T-helper 2 cell (primary cell): ENCODE measurements at places on chromosomes 5 and 9.

DNA sequence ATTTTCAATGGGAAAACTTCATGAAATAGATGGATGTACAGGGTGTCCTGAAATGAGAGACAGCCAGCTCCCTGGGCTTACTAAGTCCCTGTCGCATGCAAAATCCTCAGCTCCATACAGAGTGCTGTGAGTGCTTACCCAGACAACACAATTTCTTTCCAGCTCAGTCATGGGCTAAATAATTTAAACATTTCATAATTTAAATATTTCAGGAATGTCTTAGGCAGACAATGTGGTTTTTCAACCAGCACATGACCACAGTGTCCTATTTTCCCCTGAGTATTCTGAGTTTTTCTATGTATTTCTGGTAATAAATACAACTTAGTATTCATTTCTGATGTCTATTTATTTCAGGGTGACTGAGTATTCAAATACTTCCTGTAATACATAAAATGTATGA is 188.5 kb upstream of the SNX2 start:
- DNase-seq, result no peak

DNA sequence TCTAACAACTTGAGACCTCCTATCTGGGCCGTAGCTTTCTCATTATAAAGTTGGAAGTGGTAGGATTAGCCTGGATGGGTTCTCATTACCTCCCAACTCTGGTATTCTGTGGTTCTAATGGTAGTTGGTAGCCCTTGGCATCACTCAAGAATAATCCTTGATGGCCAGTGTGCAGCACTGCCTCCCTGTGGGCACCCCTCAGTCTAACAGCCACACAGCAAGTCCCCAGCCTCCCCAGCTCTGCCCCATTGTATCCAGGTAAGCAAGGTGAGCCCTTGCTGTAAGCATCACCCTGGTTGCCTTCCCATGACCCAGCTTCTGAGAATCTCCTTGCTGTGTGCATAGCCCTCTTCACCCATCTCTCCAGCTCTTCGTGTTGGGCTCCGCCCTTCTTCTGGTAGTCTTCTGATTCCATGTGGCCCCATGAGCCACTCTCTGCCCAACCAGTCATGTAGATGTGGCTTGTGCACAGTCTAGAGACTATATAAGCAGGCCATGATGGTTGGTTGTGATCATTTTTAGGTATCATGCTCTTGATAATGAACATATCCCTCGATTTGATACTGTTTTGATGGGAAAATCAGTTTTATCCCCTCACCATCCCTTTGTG is 57.6 kb upstream of the GRHPR start:
- no peak for DNase-seq

DNA sequence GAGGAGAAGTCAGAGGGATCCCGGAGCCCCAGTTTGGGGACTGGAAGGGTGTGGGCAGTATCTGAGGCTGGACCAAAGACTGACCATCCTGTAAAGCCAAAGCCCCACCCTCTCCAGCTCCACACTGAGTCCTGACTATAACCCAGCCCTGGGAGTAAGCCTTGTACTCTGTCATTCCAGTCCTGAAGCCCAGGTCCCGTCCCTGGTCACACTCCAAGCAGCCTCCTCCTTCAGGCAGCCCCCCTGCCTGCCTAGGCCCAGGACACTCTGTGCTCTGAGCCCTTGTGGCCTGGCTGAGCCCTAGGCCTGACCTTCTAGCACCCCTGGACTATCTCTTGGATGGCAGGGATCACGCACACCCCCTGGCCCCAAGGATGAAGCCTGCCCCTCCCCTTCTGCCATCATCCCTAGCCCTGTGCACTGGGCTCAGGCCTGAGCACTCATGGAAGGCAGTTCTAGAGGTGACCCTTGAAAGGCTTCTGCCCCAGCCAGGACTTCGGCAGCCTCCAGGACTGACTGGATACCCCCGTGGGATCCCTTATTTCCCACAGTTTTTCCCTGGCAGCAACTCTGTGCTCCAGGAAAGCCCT is 28.0 kb upstream of the ENHO start:
- no peak for DNase-seq

- peak; percentile 32 for DNase-seq
Observed at GRCh38 chr5:76867827-76868693, 18.2 kb downstream of the S100Z start.

GRCh38 chr5:175290379-175290778 is 153.6 kb downstream of the DRD1 start:
- no peak for DNase-seq

GRCh38 chr5:39437467-39437866 is 12.7 kb upstream of the DAB2 start:
- DNase-seq, result no peak

- no peak for DNase-seq
Observed at GRCh38 chr5:132364319-132364718, 5.2 kb upstream of the SLC22A5 start.
